ENCODE measurements at places on chromosomes 3 and 15. TPM values are rescaled to one million over a fixed set of nuclear protein-coding genes. Genes with fewer than 3 reads are reported as not detected.

- no peak for DNase-seq
Measured at GRCh38 chr3:142958707-142959106, 4.8 kb downstream of the PAQR9 start.

DNA sequence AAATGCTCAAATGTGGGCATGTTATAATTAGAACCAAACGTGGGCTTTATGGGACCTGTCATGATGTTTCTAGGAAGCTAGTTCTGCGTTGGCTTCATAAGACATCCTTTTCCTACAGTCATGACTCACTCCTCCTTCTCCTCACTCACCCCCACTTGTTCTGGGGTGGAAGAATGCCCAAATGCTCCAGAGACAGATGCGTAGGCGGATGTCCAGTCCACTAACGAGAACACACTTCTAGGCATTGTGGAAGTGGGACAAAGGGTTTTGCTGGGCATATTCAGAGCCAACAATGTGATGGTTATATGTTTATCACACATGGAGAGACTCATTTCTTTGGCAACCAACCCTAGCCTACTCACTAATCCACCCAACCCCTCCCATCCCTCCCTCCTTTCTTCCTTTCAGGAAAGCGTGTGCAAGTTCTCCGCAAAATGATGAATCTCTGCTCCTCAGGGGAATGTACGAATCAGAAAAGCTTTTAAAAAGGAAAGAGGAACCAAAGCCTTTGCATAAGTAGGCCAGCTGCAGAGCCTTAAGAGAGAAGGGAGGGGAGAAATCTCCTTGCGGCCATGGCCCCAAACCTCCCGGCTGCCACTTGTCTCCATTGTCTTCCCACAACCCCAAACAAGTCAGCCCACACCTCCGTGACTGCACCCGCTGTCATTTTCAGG is 123.0 kb upstream of the SPRED1 start:
- peak; percentile 96 for DNase-seq

The GPR62 gene
- not detected for total RNA-seq

The CP gene
- 21.7 TPM for total RNA-seq

- peak; percentile 81 for DNase-seq
Measured at GRCh38 chr15:24956111-24956838, 1.5 kb downstream of the SNRPN start.

GRCh38 chr3:124235446-124235845 is 243.5 kb upstream of the ROPN1 start:
- no peak for DNase-seq

The UMPS gene
- total RNA-seq, result 24.1 TPM

GRCh38 chr15:66042624-66043023 is 173.3 kb downstream of the RAB11A start:
- no peak for DNase-seq

GRCh38 chr15:58686286-58686685 is 63.2 kb downstream of the ADAM10 start:
- no peak for DNase-seq

- DNase-seq, result peak; percentile 97
Measured at GRCh38 chr3:167941234-167941995, 154.3 kb downstream of the GOLIM4 start.

The GOLGA6D gene
- 1.9 TPM for total RNA-seq

- DNase-seq, result no peak
Measured at GRCh38 chr3:122183521-122183892, at the start of gene CASR. CASR (plus strand) TSS chr3:122183668; CDS start chr3:122254190, 70,522 bp downstream.

GRCh38 chr15:81957698-81958097 is 88.1 kb downstream of the MEX3B start:
- DNase-seq, result no peak

- no peak for DNase-seq
Measured at GRCh38 chr15:83430441-83430840, 16.7 kb upstream of the SH3GL3 start.

- DNase-seq, result no peak
Measured at GRCh38 chr15:80003171-80003570, 32.2 kb upstream of the BCL2A1 start.

The MASP1 gene
- 7.2 TPM for total RNA-seq

The PLXNA1 gene
- total RNA-seq, result 50.1 TPM

The LRRC15 gene
- 5.1 TPM for total RNA-seq

The CFAP20DC gene
- total RNA-seq, result 9.4 TPM

The GABRA5 gene
- total RNA-seq, result 0.96 TPM

The CADPS gene
- 10.1 TPM for total RNA-seq

The ZMYND10 gene
- 5.3 TPM for total RNA-seq

DNA sequence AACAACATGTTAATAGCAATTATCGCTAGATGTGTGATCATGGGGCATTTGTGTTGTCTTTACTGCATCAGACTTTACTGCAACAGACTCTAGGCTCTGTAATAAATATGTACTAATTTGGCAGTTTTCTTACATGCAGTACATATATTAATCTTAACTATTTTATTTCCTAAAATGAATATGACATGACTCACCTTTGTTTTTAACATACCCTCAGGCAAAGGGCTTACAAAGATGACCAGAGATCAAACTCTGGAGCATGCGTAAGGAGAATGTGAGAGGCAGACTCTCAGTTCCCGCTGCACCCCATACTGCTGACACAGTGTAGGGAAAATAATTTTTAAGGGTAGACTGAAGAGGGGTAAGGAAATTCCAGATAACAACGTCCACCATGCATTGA is 7.2 kb upstream of the FAM174B start:
- DNase-seq, result no peak

DNA sequence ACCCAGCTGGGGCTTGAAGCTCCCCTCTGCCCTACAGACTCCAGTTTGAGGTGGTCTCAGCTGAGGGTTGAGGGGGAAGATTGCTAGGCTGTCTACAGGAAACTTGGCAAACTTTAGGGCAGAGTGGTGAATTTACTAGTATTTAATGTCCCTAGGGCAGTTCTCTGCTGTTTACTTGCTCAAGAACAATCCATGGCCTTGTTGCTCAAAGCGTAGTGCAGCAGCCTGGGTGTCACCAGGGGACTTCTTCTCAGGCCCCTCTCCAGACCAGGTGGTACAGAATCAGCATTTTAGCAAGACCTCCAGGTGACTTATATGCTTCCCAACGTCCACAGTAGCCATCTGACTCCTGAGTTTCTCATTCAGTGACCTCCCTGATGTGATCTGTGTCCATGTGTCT is 188.9 kb downstream of the NR1D2 start:
- no peak for DNase-seq

GRCh38 chr3:196968233-196969133 is at the start of gene PIGZ:
PIGZ (minus strand) TSS chr3:196968833; CDS start chr3:196952031, 16,802 bp downstream.
- DNase-seq, result peak; percentile 48

The CHRM5 gene
- 4.6 TPM for total RNA-seq

The TMEM62 gene
- total RNA-seq, result 75.8 TPM

DNA sequence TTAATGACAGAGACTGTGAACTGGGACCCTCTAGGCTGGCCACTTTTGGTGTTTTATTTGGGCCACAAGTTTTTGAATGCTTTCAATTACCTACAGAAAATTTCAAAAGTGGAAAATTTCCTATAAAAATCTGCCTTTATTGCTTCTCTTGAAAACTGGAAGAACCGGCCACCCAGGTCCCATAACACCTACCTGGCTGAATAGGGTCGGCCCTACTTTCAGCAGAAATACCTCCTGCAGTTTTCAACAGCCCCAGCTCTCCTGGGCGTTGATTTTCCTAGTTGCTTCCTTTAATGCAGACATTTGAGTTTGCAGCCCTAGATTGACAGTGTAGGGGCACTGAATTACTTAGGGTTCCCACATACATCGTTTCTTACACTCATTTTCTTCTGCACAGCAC is 719 bp upstream of the SRPRB start:
- DNase-seq, result peak; percentile 8

The RAB27A gene
- 39.5 TPM for total RNA-seq

The MOBP gene
- 1.9 TPM for total RNA-seq

DNA sequence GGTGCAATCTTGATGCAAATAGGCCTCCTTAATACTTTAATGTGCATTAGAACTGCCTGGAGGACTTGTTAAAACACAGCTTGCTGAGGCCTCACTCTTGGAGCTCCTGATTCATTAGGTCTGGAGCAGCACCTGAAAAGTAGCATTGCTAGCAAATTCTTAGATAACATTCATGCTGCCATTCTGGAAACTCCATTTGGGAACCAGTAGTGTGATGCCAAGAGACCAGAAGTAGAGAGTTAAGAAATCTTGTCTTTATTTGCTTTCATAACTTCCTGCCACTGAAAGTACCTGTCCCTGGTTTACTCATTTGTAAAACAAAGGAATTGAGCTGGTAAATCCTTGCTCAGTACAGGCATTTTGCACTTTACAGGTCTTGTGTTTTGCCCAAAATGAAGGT is 72.0 kb downstream of the RAP2B start:
- DNase-seq, result no peak

DNA sequence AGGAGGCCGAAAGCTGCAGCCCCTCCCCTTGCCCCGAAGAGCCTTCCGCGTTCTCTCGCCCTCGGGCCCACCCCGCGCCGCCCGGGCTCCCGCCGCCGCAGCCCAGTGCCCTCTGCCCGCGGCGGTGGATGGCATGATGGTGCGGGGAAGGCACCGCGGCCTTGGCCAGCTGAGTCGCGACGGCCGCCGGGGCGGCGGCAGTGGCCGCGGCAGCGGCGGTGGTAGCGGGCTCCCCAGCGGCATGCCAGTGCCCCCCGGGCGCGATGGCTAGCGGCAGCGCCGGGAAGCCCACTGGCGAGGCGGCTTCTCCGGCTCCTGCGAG is 1.2 kb downstream of the TLNRD1 start:
- DNase-seq, result no peak

GRCh38 chr3:1183320-1184048 is 90.7 kb downstream of the CNTN6 start:
- peak; percentile 76 for DNase-seq

GRCh38 chr3:167450195-167450594 is 23.6 kb downstream of the SERPINI2 start:
- DNase-seq, result no peak

GRCh38 chr15:97129674-97130073 is 799.2 kb downstream of the NR2F2 start:
- DNase-seq, result no peak

DNA sequence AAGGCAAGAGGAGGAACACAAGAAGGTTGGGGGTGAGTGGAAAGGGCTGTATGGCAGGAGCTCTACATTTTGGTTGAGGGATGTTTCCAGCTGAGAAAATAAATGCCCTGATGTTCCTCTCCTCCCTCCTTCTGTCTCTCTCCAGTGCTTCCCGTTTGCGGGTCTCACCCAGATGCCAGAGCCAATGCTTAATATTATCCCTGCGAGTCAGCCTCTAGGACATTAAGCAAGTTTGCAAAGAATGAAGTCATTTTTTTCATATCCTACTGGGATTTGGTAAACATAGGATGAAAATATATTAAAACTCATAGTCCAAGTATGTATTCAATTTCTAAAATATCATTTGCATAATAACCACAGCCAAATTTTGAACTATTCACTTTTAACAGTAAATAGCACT is 295.9 kb downstream of the CADM2 start:
- DNase-seq, result peak; percentile 2

DNA sequence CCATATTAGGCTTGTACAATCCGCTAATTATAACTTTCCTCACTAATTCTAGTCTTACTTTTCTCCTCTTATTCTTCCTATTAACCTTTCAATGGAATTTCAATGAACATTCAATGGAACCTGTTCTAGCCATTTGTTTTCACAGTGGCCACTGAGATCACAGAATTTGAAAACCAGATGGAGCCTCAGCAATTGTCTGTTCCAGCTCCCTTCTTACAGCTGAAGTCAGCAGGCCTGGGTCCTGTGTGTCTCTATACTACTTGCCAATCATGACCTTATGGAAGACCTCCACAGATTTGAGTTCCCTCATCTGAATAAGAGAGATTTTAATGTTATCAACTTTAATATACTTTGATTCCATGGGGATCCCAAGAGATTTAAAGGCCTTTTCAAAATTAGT is 36.6 kb downstream of the TJP1 start:
- DNase-seq, result no peak

All from umbilical cord (tissue), 2 donors.